ENCODE measurements at places on chromosomes 5 and 9.

DNA sequence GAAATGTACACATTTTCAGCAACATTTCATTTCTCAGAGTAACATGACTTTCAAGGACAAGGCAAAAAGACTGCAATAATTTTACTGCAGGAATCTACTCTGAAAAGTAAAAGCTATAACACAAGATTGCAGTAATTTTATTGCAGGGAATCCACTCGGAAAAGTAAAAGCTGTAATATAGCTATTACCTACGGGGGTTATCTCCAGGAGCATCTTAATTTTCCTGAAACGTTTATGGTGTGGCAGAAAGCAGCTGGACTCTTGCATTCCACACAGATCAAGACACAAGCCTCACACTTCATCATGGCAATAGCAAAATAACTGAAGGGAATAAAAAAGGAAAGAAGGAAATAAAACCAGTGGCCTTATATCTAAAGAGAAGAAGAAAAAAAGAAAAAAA is 171.2 kb downstream of the TSSK1B start:
- no peak for DNase-seq

- DNase-seq: no peak
Observed at GRCh38 chr9:127768698-127769097, 9.8 kb downstream of the SH2D3C start.

DNA sequence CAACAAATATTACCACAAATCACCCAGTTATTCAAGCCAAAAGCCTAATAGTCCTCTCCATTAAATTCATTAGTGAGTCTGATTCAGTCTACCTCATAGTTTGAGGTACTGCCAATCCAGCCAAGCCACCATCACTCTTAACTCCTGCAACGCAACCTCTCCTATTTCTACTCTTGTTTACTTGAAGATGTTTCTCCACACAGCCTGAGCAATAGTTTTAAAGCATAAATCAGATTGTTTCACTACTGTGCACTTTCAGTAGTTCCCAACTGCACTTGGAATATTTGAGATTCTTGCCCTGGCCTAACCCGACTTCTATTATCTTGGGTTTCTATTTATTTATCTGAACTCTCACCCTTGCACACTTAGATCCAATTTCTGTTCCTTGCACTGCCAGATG is 85.5 kb downstream of the YIPF5 start:
- no peak for DNase-seq

- DNase-seq: no peak
Observed at GRCh38 chr9:86665416-86665815, 281.9 kb downstream of the GAS1 start.

GRCh38 chr5:124631874-124632550 is 114.4 kb downstream of the ZNF608 start:
- DNase-seq: no peak

DNA sequence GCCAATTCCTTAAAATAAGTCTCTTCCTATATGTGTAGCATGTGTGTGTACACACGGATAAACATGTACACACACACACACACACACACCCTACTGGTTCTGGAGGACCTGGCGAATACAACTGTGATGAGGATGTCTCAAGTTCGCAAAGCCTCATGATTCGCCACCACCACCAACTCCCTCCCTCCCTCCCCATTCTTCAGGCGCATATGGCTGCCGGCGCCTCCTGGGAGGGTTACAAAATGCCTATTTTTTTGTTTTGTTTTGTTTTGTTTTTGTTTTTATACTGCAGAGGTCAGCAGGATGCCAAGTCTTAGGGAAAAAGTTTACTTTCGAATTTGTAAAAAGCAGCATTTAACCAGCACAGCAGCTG is 88.0 kb downstream of the DAP start:
- no peak for DNase-seq

DNA sequence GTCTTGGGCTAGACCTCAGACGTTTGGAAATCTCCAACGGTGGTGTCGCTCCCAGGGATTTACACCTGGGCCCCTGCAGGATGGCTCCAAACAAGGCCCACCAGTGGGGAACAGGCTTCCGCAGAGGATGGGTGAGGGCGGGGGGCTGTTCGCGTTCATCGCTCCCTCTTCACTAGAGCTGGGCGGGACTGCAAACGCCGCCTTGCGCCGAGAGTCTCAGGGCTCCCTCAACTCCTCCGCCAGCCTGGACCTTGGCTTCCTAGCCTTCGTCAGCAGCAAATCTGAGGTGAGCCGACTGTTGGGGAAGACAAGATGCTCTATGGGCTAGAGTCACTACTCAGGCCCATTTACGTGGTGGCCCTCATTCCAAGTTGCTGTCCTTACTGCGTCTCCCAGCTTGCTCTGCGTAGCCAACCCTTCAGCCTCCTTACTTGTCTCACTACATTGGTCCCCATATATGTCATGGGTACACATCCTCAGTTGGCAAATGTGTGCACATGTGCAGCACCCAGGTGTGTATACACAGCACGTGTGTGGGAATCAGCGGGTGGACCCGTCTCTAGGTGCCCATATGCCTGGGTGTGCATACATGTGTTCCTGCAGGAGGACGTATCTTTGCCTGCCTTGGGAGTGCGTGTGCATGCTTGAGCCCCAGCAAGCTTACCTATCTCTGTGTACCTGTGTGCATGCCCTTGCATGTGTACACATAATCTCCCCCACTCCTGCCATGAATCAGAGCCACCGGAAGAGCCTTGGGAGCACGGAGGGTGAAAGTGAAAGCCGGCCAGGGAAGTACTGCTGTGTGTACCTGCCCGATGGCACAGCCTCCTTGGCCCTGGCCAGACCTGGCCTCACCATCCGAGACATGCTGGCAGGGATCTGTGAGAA is 10.5 kb downstream of the RGS14 start:
- no peak for DNase-seq

DNA sequence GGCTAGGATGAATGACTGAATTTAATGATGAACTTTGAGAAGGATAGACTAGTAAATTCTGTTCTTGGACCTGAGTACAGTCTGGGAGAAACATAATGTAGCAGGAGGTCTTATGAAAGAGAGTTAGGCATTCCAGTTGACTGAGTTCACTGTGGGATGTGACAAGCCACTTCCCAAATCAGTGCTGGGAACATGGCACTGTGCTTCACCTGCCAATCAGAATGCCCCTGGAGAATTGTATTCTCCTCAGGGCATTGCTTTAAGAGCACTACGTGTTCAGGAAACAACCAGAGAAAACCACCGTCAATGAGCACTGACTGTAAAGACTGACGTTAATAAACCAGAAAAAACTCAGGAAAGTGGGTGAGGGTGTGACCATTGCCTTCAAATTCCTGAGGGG is 1.2 kb downstream of the CCDC107 start:
- no peak for DNase-seq

- DNase-seq: no peak
Observed at GRCh38 chr5:76074487-76075065, 8.6 kb upstream of the SV2C start.
